ENCODE measurements at places on chromosomes 1 and 21. TPM values are rescaled to one million over a fixed set of nuclear protein-coding genes. Genes with fewer than 3 reads are reported as not detected.
A peak's percentile ranks its signal among the peaks of the same experiment; 100 is the strongest.

DNA sequence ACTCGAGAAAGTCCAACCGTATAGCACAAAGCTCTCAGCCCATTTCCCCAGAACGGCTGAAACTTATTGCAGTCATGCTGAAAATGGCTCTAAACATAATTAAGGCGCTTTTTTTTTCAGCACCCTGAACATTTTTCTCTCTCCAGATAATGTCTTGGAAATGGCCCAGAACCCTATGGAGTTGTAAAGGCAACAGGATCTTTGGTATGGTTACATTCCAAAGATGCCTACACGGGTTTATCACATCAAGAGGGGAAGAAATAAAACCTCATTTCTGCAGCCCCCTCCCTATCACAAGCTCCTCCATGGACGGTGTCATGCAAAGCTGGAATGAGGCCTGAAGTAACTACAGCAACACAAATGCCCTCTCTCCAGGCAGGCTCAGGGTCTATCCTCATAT is 126.4 kb upstream of the GALNT2 start:
- DNase-seq, result peak; percentile 23

DNA sequence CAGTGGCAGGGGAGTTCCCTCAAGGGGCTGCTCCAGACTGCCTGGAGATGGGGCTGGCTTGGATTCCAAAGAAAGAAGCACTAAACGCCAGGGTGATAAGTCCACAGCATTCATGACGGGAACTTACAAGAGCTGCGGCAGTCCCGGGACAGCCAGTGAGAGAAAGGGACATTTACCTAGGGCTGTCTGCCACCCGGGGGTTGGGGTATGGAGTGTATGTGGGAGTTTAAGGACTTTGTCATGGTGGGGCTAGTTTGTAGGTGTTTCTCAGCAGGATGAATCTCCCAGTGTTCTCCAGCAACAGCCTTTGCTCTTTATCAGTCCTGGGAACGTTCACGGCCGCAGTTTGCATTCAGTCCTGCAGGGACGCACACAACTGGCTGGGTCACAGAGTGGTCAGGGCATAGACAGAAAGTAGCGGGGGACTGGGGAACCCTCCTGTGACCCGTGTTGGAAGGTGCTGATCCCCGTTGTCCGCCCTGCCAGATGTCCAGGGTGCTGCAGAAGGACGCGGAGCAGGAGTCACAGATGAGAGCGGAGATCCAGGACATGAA is 41.4 kb upstream of the HMGN1 start:
- no peak for DNase-seq

GRCh38 chr1:118190561-118190960 is 5.5 kb upstream of the SPAG17 start:
- peak; percentile 84 for DNase-seq

DNA sequence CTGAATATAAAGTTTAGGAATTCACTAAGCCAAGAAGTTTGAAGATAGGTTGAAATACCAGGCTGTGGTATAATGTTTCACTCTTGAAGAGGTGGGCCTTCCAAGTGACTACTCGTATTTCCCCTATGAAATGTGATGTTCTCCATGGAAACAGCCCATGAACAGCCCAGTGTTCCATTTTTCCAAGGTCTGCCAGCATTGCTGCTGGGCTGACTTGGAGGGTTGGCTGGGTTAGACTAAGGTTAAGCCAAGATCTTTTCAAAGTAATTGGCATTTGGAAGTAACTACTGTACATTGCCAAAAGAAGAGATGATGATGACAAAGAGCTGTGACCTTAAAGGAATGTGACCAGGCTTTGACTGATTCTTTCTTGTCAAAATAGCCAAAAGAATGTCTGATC is 73.8 kb downstream of the RPE65 start:
- no peak for DNase-seq

DNA sequence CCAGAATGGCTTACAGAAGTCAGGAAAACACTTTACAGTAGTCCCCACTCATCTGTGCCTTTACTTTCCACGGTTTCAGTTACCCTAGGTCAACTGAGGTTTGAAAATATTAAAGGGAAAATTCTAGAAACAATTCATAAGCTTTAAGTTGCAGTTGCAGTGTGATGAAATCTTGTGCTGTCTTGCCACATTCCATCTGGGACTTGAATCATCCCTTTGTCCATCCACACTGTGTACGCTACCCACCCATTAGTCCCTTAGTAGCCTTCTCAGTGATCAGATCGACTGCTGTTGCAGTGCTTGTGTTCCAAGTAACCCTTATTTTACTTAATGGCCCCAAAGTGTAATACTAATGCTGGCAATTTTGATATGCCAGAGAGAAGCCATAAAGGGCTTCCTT is 30.5 kb downstream of the ZCCHC17 start:
- DNase-seq, result no peak

DNA sequence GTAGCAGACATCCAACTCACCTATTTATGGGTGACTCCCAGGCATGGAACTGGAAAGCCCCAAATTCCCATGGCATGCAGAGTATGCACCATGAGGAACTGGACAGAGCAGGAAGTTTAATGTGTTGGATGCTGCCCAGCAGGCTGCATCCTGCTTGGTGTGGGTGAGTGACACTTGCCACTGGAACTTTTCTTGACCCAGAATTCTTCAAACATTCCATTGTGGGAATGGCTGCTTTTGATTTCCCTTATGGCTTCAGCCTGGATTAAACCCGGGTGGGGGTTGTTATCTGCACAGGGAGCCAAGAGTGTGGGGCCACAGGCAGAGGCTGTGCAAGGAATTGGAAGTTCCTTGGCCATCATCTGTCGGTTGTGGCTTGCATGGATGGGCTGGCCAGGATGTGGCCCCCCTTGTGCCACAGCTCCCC is 26.9 kb upstream of the BACE2 start:
- DNase-seq, result peak; percentile 15

DNA sequence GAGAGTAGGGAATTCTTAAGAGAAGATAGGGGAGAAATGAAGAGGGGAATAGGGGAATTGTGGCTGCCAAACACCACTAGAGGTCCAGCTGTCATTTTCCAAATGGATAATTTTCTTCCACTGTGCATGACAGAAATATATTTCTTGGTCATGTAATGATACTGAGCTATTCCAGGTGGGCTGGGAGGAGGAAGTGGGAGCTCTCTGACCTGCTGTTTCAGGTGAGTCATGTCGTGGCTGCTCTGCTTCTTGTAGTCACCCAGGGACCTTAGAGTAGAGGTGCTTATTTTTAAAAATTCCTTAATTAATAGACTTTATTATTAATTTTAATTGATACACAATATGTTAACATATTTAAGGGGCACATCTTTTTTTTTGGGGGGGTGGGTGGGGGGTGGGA is 11.9 kb downstream of the PDE4B start:
- no peak for DNase-seq

- no peak for DNase-seq
These were observed 56.2 kb downstream of the DISC1 start for GRCh38 chr1:231682779-231683178.

DNA sequence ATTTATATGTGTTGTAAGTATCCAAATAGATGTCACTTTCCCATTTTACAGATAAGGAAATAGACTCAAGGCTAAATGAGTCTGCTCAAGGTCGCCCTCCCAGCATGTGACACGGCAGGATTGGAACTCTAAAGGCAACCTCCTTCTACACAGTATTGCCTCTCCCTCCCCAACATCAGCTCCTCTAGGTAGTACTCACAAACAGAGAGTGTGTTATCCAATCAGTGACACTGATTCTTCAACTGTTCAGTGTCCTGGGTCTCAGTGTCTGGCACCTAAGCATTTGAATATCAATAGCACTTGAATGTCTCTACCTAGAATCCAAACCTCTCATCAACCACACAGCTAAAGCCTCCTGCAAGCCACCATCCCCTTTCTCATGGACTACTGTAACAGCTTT is 87.1 kb downstream of the DAB1 start:
- no peak for DNase-seq

DNA sequence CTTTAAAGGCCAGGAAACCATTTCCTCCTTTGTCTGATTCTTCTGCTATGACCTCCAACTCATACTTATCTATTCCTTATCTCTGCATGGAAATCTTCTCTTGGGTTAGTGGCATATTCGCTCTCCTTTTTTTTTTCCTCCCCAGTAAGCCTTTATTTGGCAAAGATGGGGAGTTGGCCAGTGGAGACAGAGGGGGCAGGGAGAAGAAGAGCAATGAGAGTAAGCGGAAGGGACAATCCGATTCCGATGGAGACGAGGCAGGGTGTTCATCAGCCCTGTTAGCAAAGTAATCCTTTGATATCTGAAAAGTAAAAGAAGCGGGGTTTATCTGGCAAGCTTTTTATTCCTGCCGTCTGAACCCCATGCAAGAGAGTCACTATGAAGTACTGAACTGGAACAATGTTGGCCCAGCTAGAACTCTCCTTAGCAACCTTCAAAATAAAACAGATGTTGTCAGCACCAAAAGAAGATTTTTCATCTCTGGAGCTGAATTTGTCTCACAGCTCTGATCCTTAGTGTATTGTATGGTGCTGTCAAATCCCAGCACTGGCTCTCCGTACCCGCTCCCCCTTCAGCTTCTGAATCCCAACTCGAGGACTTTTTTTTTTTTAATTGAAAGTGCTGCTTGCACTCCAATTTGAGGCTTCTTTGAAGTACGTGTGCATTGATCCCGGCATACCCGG is 40.9 kb downstream of the PTGFRN start:
- no peak for DNase-seq

DNA sequence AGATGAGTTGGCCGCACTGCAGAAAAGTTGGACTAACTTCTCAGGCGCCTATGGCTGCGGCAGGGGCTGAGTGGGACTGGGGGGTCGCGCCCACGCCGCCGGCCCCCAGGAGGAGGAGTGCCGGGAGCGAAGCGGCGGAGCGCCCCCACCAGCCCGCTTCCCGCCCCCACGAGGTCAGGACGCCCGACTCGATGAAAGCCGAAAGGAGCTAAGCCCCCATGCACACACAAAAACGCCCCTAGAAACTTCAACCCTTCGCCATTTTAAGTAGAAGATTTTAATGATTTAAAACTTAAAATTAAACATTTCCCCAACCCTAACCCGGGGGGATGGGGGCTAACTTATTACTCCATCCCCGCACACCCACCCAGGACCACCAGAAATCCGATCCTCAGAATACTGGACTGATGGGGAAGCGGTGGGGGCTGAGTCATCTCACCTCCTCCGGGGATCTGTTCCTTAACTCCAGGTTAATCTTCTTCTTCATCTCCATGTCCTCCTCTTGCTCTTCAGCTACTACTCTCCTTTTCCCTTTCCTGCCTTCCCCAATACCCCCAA is 539 bp downstream of the ANP32E start:
- peak; percentile 41 for DNase-seq

- DNase-seq, result peak; percentile 30
These were observed 30.6 kb downstream of the OMA1 start for GRCh38 chr1:58515794-58516401.

GRCh38 chr1:97849345-97850340 is 71.2 kb downstream of the DPYD start:
- peak; percentile 71 for DNase-seq

GRCh38 chr1:91885213-91885715 is 687 bp downstream of the TGFBR3 start:
- DNase-seq, result peak; percentile 50

DNA sequence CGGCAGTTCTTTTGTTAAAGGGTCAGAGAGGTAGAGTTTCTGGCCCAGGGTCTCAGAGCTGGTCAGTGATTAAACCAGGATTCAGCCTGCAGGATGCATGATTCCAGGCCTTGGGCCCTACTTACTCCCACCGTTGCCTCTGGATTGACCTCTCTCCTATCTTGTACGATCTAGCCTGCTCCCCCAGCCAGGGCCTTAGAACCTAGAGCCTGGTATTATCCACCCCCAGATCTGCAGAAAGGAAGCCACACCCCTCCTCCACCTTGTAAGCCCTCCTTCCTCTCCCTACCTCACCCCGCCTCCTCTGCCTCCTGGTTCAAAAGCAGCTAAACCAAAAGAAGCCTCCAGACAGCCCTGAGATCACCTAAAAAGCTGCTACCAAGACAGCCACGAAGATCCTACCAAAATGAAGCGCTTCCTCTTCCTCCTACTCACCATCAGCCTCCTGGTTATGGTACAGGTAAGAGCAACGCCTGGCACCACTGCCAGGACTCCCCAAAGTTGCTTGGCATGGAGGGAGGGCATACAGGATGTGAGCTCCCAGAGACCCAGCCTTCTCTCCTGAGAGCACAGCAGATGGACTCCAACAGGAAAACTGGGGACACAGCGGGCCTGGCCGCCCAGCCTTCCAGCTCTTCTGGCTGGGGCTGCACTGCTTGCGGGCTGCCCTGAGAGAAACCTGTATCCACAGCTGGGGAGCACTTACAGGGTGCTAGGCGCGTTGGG is at the start of gene CD52:
Gene CD52, plus strand, starts transcription at position 347 of the 726 bp plus-strand sequence. Its CDS starts 60 bp downstream, at position 407.
- DNase-seq, result no peak

GRCh38 chr1:8554956-8555534 is 237.1 kb downstream of the SLC45A1 start:
- DNase-seq, result no peak

- DNase-seq, result no peak
These were observed 18.9 kb downstream of the CAP1 start for GRCh38 chr1:40059338-40059959.

DNA sequence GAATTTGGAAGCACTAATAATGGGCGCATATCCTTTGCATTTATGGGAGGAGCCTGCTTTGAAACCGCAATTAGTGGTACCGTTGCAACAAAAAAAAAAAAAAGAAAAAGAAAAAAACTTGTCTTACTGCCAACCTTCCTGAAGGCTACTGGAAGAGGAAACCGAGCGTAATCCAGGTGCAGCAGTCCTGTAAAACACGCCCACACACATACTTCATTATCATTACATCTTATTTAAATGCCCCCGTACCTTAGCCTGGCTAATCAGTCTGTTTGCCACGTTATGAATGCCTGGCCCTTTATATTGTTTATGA is 686 bp upstream of the ZNF281 start:
- peak; percentile 32 for DNase-seq

- DNase-seq, result no peak
These were observed 271.7 kb upstream of the SNX7 start for GRCh38 chr1:98389809-98390208.

GRCh38 chr1:199122532-199123311 is 483.9 kb downstream of the PTPRC start:
- no peak for DNase-seq

DNA sequence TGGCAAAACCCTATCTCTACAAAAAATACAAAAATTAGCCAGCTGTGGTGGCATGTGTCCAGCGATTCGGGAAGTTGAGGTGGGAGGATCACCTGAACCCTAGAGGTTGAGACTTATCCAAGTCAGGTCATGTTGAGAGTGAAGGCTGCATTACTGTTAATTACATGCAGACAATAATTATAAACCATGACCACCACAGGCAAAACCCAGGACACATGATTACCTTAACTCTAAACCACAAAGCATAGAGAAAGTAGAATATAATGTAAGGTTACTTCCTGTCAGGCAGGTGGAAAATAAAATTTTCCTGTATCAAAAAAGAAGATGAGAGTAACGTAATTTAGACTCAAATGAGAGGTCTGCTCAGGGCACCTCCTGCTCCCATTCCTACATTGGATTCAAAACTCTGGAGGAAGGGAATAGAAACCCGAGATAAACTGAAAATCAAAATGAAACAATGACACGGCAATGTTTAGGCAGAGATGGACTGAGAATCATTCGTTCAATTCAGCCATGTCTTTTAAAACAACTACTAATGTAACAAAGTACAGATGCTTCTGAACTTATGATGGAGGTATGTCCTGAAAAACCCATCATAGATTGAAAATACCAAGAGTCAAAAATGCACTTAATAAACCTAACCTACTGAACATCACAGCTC is 33.6 kb downstream of the RGS8 start:
- no peak for DNase-seq

The AIM2 gene
- polyA plus RNA-seq, result 0.47 TPM

The SLC50A1 gene
- 114 TPM for polyA plus RNA-seq

The EPHB2 gene
- 4.8 TPM for polyA plus RNA-seq

The RALGPS2 gene
- polyA plus RNA-seq, result 1.7 TPM

The AKNAD1 gene
- polyA plus RNA-seq, result 0.02 TPM

The LRRC3 gene
- polyA plus RNA-seq, result 1.4 TPM

The COL9A2 gene
- polyA plus RNA-seq, result 12.1 TPM

The LRRC71 gene
- polyA plus RNA-seq, result 3.4 TPM

The CDC14A gene
- 5.1 TPM for polyA plus RNA-seq

The PPIAL4G gene
- 0.02 TPM for polyA plus RNA-seq

The ECM1 gene
- polyA plus RNA-seq, result 12.3 TPM

The FAM177B gene
- 0.10 TPM for polyA plus RNA-seq
